Head of caudate nucleus (tissue), 42 donors: ENCODE measurements at places on chromosomes 2 and 18.
A peak's percentile ranks its signal among the peaks of the same experiment; 100 is the strongest.

GRCh38 chr18:65175681-65176080 lies 575.1 kb upstream of the CDH7 start:
- no peak for DNase-seq

DNA sequence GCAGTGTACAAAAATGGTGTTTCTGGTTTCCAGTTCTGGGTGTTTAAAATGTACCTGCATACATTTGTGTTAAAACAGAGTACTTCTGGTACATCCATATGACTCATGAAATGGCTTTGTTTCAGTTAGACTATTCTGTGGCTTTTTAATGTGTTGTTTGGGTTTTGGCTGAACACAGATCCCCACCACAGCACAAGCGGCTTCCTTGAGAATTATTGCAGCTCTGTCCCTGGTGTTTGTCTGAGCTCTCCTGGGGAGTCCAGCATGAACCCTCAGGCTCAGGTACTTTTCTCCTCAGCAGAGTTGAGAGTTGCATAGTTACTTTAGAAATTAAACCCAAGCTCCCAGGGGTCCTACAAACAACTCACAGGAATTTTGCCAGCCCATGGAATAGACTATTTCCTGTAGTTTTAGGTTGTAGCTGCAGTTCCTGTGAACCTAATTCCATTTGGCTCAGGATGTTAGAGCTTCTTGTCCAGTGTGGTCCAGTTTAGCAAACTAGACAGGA lies 64.8 kb upstream of the EML6 start:
- DNase-seq = no peak

DNA sequence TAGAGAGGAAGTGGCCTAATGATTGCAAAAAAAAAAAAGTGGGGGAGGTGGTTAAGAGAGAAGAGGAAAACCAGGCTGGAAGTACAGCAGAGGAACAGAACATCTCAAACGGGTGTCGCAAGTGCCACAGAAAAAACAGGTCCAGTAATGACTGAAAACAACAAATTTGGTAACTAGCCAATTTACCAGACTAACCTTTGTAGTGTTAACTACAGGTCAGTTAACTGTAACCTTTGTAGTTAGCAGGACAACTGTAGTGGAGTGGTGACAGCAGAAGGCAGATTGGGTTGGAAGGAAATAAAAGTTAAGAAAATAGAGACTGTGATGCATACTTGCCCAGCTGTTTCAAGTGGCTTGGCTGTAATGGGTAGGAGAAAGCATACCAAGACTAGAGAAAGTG lies 91.4 kb upstream of the CHST9 start:
- DNase-seq = no peak

DNA sequence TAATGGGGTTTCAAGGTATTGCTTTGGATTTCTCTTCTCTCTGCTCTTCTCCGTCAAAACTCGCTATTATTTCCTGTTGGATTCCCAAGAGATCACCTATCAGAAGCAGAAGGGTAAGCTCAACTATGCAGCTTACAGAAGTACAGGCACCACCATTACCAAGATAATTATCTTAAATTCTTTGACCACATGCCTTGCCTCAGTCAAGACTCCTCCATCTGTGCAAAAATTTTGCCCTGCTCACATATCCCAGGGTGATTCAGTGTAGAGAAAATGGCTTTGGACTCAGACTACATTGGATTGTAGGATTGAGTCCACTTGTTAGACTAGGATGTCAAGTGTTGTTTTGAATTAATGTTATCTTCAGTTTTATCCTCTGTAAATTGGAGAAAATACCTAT lies 698.7 kb downstream of the TDRD15 start:
- DNase-seq = no peak

GRCh38 chr2:75982719-75983118 lies 272.0 kb upstream of the GCFC2 start:
- DNase-seq = no peak

DNA sequence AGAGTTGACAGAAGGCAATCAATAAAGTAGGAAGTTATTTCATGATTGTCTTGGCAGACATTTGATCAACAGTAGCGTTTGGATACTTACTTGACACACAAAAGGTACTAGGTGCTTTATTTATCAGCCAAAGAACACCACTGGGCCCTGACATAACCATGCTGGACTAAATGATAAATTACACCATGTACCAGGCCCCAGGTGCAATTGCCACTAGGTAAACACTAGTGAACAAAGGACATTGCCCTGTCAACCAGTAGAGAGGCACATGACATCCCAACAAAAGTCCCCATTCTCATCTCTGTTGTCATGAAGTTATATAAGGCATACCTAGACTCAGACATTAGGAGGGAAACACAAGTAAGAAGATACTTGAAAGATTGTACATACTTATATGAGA lies 747.2 kb downstream of the SATB2 start:
- no peak for DNase-seq

- DNase-seq = no peak
These were observed 108.5 kb upstream of the SMAD7 start for GRCh38 chr18:49059028-49059834.

DNA sequence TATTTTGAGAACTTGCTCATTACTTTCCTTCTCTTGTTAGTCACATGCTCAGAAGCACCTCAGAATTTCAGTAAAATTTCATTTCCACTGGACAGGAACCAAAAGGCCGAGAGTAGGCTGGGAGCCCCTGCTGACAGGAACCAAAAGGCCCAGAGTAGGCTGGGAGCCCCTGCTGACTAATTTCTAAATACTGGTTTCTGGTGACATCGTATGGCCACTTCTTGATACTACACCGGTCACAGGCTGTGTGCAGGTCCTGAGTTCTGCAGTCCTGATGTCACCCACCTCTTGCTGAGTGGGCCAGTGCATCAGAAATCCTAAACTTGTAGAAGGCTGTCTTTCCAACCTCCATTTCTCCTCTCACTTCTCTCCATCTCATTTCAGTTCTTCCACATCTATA lies 17.7 kb upstream of the EN1 start:
- DNase-seq = no peak

DNA sequence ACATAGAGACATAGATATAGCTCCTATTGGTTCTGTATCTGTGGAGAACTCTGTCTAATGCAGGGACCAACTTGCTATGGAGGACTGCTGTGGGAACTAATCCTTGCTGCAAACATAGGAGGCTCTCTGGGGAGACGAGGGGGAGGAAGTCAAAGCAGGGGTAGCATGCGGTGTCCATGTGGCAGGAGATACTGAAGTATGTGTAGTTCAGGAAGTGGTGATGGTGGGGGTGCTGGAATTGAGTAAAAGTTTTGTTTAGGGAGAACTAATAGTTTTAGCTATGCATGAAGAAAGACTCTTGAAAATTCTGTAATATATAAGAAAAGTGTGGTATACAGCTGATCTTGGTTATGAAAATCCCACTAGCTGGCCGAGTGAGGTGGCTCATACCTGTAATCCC lies 62.0 kb downstream of the ANKRD44 start:
- DNase-seq = peak; percentile 32

GRCh38 chr2:109623297-109623696 lies 9.1 kb downstream of the SOWAHC start:
- DNase-seq = no peak

DNA sequence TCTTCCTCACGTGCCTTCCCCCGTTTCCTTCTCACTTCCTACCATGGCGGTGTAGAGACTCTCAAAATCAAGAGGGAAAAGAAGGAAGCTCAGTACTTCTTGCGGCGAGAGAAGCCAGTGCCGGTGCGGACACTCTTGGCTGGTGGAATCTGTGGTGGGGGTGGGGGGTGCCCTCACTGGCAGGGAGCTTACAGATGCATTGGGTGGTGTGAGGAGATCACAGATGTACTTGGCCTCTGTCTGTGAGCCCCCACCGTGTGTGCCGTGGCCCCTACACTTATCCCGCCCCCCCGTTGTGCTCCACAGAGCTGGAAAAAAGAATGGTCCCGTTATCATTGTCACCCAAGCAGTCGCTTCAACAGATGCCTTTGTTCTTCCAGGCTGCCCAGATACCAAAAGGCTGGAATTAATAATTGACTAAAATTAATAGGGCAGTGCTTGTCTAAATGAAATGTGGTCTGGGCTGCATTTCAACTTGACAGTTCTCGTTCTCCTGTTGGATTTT lies 79.8 kb downstream of the VAPA start:
- peak; percentile 47 for DNase-seq

DNA sequence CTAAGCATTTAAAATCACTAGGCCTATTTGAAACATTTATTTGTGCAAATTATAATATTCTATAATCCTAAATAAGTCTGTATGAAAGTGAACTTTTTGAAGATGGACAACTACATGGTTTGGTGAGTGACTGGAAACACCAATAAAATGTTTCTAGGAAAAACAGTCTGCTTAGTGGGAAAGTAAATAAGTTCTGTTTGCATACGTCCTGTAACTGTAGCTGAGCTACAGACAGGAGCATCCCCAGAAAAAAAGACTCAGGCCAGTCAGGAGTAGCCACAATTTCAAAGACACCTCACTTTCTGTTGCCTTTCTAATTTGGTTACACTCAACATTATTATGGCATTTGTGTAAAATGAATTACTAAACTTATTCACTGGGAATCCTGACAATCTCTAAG lies 28.4 kb upstream of the KCNJ3 start:
- DNase-seq = no peak

- no peak for DNase-seq
These were observed 623.5 kb upstream of the DDX18 start for GRCh38 chr2:117190856-117191559.

DNA sequence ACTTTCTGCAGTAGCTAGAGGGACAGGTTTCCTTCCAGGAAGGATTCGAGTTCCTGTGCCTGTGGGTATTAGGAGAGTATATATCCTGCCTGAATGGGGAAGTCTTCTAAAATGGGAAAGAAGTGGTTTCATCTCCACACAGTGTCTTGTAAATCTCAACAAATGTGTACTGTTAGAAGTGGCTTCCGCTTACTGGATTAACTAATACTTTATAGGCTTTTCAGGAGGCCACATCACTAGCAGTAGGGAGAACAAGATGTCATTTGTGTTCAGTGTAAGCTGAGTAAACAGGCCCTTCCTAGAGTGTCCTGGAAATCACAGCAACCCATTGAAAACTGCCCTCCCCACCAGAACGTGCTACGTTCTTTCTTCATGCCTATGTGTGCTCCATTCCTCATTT lies 12.5 kb upstream of the POLR1B start:
- no peak for DNase-seq

DNA sequence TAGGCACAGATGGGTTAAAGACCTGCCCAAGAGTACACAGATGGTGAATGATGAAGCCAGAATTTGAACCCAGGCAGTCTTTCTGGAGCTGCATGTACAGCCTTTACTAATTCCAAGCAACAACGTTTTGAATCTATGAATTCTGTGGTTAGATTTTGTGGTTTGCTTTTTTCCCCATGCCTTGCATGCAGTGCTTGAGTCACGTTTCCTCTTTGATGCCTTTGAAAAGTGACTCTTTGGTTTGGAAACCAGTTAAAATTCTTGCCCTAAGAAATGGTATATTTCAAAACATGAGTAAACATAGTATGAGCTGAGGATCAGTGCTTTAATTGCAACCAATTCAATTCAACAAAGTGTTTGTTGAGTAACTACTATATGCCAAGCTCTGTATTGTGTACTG lies 48.2 kb upstream of the PPM1B start:
- DNase-seq = no peak

GRCh38 chr2:19911808-19912509 lies 10.2 kb upstream of the TTC32 start:
- no peak for DNase-seq

DNA sequence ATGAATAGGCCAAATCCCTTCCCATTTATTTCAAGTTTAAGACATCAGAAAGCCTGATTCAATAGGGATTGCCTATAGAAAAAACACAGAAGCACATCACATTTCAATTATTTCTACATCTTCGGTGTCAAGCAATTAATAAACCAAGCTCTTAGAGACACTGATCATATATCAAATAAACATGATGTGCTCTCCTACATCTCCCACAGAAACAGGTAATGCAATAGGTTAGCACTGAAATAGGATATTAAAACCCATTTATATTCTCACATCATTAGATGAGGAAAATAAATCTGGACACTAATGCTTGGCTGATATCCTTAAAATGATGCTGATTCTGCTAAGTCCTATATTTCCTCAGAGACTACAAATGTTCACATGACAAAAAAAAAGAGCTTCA lies 364.7 kb downstream of the MBD2 start:
- DNase-seq = no peak

DNA sequence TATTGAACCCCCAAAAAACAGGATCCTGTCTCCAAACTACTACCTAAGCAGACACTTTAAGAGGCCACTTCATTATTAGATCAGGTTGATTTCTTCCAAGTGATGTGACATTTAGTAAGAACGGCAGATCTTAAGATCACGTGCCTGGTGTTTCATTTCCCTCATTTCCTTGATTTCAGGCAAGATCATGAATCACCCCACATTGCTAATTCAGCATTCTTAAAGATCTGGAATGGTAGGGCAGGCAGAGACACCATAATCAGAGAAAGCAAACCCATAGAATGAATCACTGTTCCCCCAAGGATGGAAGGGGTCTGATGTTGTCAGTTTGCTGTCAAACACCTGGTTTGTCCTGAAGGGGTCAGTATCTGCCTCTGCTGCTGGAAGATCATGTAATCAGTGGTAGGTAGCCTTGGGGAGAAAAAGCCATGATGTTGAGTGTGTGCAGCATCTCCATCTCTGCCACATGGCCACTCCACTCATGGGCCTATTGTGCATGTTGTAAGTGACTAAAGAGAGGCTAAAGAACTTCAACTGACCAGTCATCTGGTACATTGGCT lies 133.9 kb downstream of the ARHGAP15 start:
- no peak for DNase-seq

DNA sequence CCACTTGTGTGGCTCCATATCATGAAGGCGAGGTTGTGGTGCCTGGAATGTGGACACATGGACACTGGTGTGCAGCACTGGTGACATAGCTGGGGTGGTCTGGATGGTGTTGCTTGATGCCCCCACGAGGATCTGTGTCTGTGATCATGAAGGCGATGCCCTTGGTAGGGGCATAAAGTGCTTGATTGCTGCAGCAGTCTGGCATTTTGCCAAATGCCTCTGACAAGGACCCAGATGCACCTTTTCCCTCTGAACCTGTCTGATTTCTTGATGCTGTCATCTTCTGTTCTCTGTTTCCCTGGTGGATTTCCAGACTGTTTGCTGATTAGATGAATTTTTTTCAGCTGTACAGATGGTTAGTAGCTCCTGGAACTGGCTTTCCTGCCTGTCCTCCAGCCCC lies 752.0 kb upstream of the HS6ST1 start:
- no peak for DNase-seq

- DNase-seq = no peak
These were observed 394.0 kb downstream of the ZNF521 start for GRCh38 chr18:24958001-24958400.

- no peak for DNase-seq
These were observed 259.6 kb upstream of the THUMPD2 start for GRCh38 chr2:40038646-40039045.

DNA sequence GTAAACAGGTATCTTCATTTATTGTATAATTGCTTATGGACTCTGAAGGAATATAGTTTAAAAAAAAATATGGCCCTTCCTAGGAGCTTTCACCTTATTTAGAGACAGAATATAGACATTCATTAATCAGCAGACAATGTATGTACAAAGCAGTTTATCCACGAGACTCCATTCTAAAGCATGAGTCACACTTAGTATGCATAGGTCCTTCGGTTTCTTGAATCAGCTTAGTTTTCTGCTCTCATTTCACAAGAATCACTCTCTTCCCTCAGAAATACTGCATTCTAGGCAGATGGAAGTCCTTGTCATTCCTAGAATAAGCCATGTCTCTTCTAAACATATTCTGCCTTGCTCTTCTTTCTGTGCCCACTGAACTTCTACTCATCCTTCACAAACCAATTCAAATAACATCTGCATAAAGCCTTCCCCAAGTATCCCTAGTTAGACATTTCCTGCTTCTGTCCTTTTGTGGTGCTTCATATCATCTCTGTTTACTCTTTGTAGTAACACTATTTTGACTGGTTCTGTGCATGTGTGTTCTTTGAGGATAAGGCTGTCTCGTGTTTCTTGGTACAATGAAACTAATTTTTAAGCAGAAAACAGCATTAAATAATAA lies 84.5 kb downstream of the PTRHD1 start:
- no peak for DNase-seq
